ENCODE measurements at places on chromosomes 11 and 22.

GRCh38 chr11:43833657-43834073, 47.0 kb upstream of the ALKBH3 start:
- peak; percentile 54 for DNase-seq

GRCh38 chr11:78764946-78765345, 190.3 kb upstream of the NARS2 start:
- DNase-seq, result no peak

GRCh38 chr22:47267513-47268282, 505.2 kb downstream of the TBC1D22A start:
- no peak for DNase-seq

DNA sequence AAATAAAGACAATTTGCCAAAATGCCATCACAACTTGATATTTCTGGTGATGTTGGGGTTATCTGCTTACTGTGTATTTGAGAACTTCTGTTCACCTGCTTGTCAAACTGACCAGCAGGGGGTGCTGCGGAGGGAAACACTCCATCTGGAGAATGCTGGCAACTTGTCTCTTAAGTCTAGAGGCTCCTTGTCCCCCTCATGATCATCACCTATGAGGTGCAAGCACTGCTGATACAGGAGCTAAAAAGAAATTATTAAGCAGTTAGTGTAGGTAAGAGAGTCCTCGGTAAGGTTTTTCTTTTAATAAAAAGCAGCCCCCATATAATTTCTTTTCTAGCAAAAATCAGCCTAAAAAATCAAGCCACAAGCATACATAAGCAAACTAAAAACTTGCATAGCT, 32.7 kb upstream of the GLYATL1B start:
- peak; percentile 53 for DNase-seq

- peak; percentile 44 for DNase-seq
Observed at GRCh38 chr11:83793310-83793709, 507.1 kb upstream of the CCDC90B start.

DNA sequence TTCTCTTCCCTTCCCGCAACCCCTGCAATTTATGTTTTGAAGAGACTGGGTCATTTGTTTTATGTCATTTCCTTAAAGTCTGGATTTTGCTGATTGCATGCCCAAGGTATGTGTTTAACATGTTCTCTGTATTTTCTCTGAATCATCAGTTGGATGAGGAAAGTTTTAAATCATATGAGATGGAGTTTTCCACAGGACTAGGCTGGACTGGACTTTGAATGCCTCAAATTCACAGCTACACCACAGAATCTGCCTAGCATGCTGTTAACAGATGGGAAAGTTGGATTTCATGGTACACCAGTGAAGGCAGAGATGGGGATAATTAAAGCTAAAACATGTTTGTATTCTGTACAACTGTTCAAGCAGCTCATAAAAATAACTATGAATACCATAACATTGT, 62.6 kb downstream of the CWC15 start:
- DNase-seq, result peak; percentile 96

GRCh38 chr11:18280438-18281045, 14.5 kb downstream of the SAA1 start:
- no peak for DNase-seq

GRCh38 chr22:38316364-38317121, 690 bp downstream of the CSNK1E start:
- DNase-seq, result peak; percentile 45

- DNase-seq, result peak; percentile 39
Observed at GRCh38 chr11:63719987-63720386, 38.7 kb downstream of the RTN3 start.

DNA sequence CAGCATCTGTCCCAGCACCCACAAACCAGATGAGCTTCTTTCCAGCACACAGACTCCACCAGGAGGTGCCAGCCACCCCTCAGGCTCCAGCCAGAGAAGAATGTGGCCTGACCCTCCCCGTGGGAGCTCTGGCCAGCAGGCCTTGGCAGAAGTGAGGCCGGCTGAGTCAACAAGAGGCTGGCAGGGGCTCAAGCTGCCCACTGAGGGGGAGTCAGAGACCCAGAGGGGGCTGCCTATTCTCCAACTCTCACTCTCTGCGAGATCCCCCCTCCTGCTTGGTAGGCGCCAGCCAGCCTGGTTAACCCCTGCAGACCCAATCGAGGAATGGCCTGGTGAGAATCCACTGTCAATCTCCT, 10.6 kb upstream of the CDC42EP1 start:
- DNase-seq, result no peak

DNA sequence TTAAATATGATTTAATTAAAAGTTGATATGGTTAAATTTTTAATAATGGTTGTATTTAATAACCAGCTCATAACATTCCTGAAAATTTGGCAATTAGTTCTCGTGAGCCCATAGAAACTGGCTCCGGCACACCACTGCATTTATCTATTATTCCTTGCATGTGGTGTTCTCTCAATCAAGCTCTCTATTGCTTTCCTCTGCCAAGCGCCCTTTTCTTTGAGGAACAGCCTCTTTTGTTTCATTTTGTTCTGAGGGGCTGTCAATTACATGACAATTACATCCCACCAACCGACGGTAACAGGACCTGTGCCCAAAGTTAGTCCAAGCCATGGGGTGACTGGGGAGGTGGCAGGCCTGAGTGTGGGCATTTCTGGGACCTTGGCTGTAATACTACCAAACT, 8.1 kb downstream of the C11orf91 start:
- DNase-seq, result no peak

- DNase-seq, result no peak
Observed at GRCh38 chr22:44245867-44246266, 65.1 kb downstream of the PARVG start.

DNA sequence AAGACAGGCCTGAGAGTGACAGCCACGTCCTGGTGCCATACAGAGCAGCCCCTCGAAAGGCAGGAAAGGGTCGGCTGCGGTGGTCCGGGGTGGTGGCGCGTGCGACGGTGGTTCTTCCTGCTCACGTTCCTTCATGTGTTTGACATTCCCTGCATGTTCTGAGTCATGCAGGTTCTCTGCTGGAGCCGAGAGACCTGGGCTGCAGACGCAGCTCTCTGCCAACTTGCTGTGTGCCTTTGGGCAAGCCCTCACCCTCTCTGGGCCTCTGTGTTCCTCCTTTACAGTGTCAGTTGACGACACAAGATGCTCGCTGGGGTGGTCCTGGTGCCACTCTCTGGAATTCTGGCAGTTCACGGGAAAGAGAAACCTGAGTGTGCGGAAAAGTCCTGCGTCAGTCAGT, 12.0 kb downstream of the ARHGAP8 start:
- DNase-seq, result no peak

DNA sequence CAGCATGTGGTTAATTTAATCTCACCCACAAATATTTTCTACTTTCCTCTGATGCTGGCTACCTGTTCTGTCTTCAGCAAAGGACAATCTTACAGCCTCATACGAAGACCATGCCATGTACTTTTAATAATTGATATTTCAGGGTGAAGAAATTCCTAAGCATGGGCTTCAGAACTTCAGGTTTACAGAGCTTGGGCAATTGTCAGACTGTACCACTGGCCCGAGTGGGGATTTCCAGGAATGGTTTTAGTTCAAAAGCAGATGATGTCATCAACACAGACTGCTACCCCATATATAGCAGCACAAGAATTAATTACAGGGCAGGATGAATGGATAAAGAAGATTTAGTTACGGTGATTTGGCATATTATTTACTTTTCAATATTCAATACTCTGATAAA, 171.8 kb downstream of the ETS1 start:
- no peak for DNase-seq

- no peak for DNase-seq
Observed at GRCh38 chr22:27827604-27828587, 26.3 kb upstream of the MN1 start.

DNA sequence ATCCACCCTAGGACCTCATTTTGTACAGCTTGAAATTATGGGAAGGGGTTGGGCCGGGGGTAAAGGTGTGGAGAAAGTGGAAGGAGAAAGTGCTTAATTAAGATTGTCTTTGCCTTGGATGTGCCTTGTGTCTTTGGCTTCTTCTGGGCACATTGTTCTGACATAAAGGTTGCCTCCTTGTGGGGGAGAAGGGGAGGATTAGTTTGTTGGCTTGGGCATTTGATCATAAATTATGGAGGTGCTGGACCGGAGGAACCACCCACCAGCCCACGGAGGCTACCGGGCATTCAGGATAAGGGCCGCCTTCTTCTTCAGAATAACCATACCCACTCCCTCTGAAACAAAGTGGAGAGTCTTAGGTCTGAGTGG, 1.3 kb downstream of the PAFAH1B2 start:
- DNase-seq, result peak; percentile 41

DNA sequence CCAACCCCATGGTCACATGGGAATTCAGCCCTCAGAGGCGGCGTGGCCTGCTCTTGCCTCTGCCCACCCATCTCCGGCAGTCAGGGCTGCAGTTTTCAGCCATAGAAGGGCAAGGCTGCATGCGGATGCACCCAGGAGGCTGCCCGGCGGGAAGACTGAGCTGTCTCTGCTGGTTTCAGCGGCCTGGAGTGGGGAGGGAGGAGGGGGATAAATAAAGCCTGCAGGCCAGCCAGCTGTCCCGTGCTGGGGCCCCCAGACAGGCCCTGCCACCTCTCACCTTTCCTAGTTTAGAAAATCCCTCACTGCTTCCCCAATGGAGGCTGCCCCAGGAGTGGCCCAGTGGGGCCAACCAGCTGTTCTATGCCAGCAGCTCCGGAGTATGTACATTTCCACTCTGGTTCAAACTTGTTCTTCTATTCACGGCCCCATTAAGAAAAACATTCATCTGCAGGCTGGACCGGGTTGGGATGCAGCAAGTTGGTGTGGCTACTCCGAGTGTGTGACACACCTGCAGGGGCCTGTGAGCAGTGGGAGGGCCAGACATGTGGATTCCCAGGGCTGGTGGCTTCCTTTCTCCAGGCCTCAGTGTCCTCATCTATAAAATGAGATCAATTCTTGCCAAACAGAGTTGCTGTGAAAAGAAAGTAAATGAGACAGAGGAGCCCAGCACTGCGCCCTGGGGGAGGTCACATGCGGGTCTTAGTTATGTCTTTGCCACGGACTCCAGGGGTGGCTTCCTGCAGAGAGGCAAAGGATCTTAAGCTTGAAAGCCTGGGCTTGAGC, 5.0 kb downstream of the MICALL1 start:
- no peak for DNase-seq

DNA sequence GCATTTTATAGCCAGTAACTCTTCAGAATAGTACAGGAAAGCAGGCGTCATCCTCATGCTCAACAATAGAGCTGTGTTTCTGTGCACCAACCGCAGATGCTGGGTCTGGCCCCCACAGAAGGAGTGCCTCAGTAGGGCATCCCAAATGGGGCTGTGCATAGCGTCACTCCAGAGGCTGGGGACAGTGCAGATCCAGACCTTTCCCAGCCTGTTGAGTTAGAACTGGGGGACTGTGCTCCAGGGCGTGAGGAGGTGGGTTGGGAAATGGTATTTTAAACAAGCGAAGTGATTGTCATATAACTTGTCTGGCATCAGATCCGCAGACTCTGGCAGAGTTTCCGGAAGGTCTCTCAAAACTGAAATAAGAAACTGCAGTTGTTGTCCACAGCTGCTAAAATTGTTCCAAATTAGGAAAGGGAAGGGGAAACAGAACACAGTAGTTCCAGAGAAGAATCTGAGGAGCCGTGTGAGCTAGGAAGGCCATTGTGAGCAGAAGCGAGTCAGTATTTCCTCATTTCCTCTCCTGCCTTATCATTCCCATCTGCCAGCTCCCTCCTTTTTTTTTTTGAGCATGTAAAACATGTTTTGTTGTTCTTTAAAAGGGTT, 52.2 kb downstream of the JAM3 start:
- DNase-seq, result peak; percentile 46

DNA sequence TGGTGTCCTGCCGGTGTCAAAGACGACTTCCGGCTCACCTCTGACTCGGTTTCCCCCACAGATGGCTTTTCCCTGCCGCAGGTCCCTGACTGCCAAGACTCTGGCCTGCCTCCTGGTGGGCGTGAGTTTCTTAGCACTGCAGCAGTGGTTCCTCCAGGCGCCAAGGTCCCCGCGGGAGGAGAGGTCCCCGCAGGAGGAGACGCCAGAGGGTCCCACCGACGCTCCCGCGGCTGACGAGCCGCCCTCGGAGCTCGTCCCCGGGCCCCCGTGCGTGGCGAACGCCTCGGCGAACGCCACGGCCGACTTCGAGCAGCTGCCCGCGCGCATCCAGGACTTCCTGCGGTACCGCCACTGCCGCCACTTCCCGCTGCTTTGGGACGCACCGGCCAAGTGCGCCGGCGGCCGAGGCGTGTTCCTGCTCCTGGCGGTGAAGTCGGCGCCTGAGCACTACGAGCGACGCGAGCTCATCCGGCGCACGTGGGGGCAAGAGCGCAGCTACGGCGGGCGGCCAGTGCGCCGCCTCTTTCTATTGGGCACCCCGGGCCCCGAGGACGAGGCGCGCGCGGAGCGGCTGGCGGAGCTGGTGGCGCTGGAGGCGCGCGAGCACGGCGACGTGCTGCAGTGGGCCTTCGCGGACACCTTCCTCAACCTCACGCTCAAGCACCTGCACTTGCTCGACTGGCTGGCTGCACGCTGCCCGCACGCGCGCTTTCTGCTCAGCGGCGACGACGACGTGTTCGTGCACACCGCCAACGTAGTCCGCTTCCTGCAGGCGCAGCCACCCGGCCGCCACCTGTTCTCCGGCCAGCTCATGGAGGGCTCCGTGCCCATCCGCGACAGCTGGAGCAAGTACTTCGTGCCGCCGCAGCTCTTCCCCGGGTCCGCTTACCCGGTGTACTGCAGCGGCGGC, 5.5 kb downstream of the B3GNT6 start:
- DNase-seq, result peak; percentile 17

- DNase-seq, result peak; percentile 34
Observed at GRCh38 chr11:95788921-95789505, 569 bp downstream of the FAM76B start.

- DNase-seq, result peak; percentile 65
Observed at GRCh38 chr22:37357446-37358075, 69.7 kb downstream of the ELFN2 start.

DNA sequence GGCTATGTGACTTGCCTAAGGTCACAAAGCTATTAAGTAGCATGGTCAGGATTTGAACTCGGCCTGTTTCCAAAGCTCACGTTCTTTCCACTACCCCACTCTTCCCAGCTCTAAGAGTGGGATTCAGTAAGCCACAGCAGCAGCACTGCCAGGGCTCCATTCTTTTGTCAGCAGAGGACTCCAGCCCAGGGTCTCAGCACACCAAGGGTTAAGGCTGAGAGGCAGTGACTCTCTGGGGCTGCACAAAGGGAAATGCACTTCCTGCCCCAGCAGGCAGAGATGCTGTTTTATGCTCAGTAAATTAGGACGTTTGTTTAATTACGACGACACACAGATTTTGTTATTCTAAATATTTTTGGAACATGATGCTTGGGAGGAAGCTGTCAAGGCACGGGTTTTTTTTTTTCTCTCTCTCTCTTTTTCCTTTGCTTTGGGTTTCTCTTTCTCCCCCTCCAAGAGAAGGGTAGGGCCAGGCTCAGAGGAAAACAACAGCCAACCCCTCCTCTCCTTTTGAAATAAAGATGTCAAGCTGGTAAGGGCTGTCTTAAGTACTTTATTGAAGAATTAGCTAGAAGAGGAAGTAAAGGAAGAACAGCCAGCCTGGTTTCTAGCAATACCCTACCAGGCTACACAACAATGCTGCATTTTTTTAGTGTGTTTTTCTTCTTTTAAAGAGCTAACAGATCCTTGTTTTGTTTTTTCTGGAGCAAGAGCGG, 2.8 kb downstream of the MYH9 start:
- DNase-seq, result no peak

GRCh38 chr11:36333468-36333867, 37.4 kb downstream of the PRR5L start:
- DNase-seq, result peak; percentile 64

Data from fibroblast of upper back skin (primary cell).